ENCODE measurements at places on chromosomes 6 and 20. TPM values are rescaled to one million over a fixed set of nuclear protein-coding genes. Genes with fewer than 3 reads are reported as not detected.

Gene GRM1
- 2.5 TPM for total RNA-seq

Gene DNMT3B
- 2.2 TPM for total RNA-seq

DNA sequence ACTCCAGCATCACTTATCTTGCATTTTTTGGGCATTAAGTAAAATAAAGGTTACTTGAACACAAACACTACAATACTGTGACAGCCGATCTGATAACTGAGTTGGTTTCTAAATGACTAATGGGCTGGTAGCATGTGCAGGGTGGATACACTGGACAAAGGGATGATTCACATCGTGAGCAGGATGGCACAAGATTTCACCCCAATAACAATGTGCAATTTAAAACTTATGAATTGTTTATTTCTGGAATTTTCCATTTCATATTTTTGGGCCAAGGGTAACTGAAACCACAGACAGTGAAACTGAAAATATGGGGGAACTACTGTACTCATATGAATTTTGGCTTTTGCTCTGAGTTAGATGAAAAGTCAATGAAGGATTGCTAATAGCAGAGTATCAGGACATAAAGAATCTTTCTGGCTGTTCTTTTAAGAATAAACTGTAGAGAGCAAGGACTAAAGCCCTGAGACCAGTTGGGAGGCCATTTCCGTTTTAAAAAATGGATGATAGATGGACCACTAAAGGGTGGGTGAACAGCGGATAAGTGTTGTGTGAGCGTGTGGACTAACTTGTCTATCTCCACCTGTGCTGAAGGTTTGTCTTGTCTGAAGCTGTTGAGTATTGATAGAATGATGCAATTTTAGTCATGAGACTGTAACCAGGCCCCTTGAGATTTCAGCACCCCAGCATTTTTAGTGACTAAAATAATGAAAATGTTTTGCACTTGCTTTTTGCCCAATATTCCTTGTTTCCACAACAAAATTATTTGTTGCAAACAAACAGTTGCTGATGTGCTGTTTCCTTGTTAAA lies 8.2 kb downstream of the SPINT3 start:
- no peak for DNase-seq

DNA sequence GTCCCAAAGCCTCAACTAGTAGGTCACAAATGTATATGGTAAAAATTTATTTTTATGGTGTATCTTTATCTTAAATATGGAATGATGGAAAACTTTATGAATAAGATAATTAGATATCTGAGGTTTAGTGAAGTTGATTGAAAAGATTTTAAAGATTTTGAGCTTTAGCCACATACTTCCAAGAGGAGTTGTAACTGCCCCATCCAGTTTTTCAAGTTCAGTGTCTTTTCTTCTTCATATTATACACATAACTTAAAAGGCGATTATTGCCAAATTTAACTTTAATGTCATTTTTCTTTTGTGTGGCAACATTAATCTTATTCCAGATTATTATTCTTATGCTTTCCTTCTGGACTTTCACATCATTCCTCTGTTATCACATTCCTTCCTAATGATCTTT lies 266.4 kb downstream of the TINAG start:
- no peak for DNase-seq

GRCh38 chr20:42063141-42063540 lies 445.0 kb upstream of the CHD6 start:
- DNase-seq = no peak

DNA sequence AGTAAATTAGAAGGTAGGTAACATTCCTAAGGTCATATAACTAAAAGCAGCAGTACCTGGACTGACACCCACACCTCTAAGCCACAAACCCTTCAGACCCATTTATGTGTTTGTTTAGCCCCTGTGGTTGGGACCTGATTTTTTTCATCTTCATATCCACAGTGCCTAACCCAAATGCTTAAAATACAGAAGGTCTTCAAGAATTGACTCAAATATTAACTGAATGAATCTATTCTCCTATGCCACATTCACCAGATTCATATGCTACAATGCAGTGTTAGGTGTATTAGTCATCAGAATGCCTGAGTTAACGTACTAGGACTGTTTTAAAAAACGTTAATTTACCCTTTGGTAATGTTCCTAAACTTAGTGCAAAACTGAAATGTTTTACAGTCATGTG lies 124.8 kb downstream of the AHI1 start:
- DNase-seq = no peak

- no peak for DNase-seq
Observed at GRCh38 chr6:82957171-82957867, 108.3 kb downstream of the UBE3D start.

Measured in thyroid gland (tissue), 4 donors.